Adipocyte (in vitro differentiated cells): ENCODE measurements at places on chromosomes 13 and 19.

DNA sequence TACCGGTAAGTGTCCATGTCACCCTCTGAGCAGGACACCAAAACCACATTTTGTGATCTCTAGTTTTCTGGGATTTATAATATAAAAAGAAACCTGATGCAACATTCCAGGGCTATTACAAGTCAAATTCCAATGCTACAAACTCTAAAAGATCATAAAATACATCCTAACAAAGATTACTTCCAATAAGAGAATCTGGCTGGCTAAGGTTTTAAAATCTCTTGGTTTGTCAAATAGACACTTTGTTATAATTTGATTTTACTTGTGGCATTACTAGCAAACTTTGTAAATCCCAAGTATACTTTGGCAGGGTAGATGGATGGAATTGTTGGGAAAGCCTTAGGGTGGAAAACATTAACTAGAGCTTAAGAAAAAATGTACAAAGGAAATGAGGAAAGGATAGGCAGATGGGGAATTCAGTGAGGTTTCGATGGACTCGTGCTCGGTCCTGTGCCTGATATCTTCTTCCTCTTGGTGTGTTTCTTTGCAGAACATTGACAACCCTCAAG, 74.0 kb upstream of the POMP start:
- peak; percentile 73 for DNase-seq

GRCh38 chr13:50140153-50140552, 124.9 kb downstream of the KCNRG start:
- no peak for DNase-seq

DNA sequence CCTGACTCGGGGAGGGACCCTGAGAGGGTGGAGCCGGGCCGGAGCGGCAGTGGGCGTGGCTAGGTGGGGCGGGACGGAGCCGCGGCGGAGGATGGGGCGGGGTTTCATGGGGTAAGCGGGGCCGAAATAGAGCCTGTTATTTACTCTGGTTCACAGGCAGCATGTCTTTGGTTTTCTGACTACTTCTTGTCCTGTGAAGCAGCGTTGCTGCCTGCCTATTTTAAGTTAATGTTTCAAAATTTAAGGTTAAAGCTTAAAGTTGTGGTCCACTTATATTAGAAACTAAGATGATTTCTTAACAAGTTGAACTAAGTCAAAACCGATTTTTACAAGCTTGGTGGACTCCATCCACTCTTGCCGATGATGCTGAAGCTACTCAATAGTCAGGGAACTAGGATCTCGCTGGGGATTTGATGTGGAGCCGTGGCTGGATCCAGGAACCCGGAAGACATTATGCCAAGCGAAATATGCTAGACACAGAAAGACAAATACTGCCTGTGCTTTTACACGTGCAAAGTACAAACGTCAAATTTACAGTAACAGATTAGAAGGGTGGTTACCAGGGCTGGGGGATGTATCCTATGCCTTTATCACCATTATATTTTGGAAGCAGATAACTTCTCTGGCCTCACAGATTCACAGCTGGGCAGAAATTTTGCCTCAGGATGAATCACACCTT, 433 bp upstream of the ZNF616 start:
- DNase-seq = no peak

- no peak for DNase-seq
These were observed 11.8 kb upstream of the PABPC3 start for GRCh38 chr13:25084096-25084495.

- DNase-seq = no peak
These were observed 66.3 kb downstream of the MCF2L start for GRCh38 chr13:113035213-113035800.

DNA sequence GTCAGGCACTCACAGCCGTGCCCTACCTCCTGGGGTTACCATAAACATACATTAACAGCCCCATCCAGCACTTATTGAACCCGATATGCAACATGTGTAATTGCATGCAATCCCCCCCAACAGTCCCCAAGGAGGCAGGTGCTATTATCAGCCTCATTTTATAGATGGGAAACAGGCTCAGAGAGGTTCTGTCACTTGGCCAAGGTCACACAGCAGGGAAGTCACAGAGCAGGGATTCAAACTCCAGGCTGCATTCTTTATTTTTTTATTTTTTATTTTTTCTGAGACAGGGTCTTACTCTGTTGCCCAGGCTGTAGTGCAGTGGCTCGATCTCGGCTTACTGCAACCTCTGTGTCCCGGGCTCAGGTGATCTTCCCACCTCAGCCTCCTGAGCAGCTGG, 38.4 kb upstream of the TNFAIP8L1 start:
- DNase-seq = no peak

DNA sequence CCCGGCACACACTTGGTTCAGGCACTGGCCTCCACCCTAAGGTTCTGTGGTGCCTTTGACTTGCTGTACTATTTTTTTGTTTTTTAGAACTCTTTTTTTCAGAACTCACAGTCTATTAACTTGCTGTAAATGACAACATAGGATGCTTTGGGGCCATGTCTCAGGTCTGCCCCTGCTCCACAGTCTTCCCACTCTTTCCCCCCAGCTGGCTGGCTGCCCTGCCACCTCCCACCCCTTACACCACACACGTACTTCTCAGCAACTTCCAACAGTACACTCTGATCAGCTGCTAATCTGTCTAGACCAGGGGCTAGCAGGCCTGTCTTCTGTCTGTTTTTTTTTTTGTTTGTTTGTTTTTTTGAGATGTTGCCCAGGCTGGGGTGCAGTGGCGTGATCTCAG, 8.1 kb downstream of the C19orf44 start:
- DNase-seq = no peak

- DNase-seq = no peak
These were observed 85.5 kb upstream of the TDRD3 start for GRCh38 chr13:60311527-60311926.

- DNase-seq = peak; percentile 60
These were observed 27.2 kb upstream of the CBY2 start for GRCh38 chr13:45674908-45675307.

DNA sequence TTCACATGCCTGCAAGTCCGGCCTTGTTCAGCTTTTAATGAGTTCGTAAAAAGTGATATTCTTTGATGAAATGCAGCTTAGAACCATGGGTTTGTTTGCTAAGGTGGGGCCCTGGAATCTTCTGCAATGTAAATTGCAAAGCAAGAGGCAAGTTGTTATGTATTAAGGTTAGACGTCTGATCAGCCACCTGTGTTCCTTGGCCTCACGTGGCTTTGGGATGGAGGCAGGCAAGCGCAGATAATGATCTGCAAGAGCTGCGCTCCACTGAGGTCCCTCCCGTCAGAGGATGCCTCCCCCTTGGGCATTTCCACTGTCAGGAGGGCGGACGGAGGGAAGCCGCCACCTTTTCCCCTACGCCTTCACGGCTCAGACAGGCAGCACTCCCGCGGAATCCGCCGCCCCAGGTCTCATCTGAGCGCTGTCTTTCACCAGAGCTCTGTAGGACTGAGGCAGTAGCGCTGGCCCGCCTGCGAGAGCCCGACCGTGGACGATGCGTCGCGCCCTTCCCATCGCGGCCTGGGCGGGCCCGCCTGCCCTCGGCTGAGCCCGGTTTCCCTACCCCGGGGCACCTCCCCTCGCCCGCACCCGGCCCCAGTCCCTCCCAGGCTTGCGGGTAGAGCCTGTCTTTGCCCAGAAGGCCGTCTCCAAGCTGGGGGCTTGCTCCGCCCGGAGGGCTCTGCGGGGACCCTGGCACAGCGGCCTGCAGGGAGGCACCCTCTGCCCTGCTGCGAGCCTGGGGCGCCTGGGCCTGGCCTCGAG, 110.9 kb downstream of the CRYL1 start:
- DNase-seq = no peak

DNA sequence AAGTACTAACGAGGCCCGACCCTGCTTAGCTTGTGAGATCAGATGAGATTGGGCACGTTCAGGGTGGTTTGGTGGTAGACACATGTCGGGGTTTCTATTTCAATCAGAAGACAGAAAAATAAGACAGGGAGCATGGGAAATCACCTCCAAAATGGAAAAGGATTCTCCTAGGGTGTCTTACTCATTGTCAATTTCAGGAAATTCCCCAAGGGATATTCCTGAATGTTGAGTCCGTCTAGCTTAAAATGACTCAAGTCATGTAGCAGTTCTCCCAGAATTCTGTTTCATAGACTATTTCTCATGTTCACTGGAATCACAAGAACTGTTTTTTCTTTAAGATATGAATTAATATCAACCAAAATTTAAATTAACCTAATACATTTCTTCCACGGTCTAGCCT, 380.1 kb downstream of the EFNB2 start:
- DNase-seq = no peak

DNA sequence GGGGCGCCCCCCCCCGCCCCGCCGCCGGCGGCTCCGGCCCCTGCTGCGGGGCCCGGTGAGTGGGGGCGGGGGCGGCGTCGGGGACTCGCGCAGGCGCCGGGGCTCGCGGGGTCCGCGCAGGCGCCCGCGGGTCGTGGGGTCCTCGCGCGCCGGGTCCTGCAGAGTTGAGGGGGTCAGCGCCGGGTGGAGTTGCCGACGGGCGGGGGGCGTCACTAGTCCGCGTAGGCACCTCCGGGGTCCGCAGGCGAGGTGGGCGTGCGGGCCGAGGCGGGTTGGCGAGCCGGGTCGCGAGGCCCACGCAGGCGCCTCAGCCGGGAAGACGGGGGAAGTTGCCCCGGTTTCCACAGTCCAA, 365 bp downstream of the PPP6R1 start:
- peak; percentile 66 for DNase-seq

DNA sequence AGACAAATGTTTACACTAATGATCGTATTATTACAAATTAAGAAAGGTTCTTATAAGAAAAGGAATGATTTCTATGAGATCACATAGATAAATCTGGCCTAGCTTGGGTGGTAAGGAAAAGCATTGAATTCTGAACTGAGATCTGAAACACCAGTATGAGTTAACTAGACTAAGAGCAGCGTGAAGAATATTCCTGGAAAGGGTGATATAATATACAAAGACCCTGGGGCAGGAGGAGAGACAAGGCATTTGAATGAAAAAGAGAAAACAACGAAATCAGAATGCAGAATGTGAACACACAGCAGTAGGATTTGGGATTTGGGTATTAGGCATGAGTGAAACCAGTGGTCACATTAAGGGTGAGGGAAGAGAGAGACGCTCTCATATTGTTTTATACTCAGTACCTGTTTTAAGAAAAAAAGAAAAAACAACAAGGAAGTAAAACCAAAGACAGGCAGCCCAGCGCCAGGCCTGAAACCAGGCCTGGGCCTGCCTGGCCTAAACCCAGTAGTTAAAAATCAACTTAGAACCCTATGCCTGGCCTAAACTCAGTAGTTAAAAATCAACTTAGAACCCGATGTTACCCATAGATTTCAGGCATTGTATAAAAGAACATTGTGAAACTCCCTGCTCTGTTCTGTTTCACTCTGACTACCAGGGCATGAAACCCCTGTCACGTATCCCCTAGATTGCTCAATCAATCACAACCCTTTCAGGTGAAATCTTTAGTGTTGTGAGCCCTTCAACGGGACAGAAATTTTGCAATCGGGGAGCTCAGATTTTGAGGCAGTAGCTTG, 287.1 kb downstream of the ITGBL1 start:
- DNase-seq = no peak

GRCh38 chr19:31980796-31981195, 364.6 kb upstream of the ZNF507 start:
- DNase-seq = no peak

GRCh38 chr13:32940601-32941000, 75.6 kb upstream of the KL start:
- DNase-seq = peak; percentile 28

DNA sequence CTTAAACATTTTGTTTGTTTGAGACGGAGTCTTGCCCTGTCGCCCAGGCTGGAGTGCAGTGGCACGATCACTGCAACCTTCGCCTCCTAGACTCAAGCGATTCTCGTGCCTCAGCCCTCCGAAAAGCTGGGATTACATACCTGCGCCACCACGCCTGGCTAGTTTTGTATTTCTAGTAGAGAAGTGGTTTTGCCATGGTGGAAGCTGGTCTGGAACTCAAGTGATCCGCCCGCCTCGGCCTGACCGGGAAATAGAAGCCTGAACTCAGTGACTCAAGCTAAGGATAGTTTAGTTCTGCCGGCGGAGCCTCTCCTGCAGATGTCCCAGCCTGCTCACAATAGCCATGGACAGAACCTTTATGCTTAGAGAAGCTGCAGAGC, 53.0 kb upstream of the ZNF254 start:
- peak; percentile 70 for DNase-seq

DNA sequence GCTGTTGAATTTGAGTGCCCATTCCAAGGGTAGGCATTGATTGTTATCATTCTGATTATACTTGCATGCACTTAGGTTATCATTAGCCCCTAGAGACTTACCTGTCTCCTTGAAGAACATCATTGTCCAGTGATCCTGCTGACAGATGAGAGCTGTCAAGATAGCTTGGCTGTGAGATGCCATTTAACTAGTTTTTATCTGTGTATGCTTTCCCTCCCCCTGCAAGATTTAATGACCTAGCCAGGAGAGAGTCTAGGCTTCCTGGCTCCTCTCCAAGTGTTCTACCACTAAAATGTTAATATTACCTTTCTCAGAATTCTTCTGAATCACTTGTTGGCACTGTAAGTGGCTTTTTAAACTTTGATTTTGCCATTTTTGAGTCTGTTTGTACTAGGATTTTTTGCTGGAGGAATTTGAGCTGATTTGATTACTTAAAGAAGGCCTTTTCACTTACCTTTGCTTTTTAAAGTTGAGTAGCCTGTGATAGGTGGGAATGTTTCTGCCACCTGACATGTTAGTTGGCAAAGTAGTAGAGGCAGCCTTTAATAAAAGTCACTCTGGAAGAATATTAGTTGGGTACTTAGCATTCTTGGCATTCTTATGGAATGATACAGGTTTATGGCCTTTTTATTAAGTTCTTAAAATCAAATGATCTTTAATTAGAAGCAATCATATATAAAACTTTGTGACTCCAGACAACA, 41.1 kb downstream of the ARHGAP35 start:
- no peak for DNase-seq

GRCh38 chr19:31177246-31177645, 172.0 kb downstream of the TSHZ3 start:
- DNase-seq = peak; percentile 25

DNA sequence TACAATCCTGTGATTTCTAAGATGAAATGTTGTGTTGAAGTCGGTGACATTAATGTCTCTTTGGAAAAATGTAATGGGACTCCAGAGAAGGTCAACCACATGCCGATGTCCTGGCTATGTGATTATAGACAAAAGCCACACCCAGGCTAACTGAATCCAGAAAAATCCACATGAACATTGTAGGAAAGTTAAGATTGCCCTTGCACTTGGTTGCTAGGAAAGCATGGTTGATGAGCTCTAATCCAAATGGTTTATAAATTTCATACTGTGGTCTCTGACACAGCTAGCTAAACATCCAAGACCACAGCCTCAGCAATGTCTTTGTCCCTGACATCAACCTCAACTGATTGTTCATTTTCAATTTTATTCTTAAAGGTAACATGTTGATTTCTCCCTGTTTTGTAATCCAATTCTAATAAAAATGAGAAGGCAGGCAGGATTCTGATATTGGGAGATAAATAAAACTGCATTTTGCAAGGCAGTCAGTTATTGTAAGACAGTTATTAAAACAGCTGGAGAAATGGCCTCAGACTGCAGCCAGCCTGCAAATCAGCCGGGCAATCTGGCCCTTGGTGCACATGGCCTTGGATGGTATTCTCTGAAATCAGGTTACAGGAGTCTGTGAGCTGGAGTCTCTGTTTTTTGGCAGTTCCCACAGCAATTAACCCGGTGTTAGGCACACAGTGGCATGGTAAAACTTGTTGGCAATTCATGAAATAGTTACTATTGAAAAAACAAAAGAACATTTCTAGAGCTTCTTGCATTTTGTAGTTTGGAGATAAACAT, 93.9 kb downstream of the STARD13 start:
- no peak for DNase-seq

GRCh38 chr13:72689181-72689696, 38.2 kb downstream of the MZT1 start:
- DNase-seq = no peak
